ACHN (cell line): ENCODE measurements at places on chromosomes 5 and 9.
A peak's percentile ranks its signal among the peaks of the same experiment; 100 is the strongest.

GRCh38 chr5:82847562-82847961 is 229.6 kb downstream of the TMEM167A start:
- no peak for DNase-seq

DNA sequence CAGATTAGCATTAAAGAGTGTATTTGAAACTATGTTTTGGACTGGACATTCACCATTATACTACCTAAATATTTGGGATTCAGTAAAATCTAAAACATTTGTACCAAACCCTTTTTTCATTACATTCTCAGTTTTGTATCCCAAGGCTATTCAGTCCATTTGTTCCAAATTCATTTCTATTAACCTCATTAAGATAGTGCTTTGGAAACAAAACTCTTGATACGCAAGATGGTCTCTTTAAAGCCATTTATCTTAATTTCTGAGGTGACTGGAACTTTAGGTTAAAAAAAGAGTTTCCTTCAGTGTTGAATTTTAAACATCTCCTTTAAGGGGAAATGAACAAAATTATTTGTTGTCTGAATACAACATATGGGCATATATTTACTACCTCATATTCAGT is 702.5 kb upstream of the GRAMD2B start:
- no peak for DNase-seq

DNA sequence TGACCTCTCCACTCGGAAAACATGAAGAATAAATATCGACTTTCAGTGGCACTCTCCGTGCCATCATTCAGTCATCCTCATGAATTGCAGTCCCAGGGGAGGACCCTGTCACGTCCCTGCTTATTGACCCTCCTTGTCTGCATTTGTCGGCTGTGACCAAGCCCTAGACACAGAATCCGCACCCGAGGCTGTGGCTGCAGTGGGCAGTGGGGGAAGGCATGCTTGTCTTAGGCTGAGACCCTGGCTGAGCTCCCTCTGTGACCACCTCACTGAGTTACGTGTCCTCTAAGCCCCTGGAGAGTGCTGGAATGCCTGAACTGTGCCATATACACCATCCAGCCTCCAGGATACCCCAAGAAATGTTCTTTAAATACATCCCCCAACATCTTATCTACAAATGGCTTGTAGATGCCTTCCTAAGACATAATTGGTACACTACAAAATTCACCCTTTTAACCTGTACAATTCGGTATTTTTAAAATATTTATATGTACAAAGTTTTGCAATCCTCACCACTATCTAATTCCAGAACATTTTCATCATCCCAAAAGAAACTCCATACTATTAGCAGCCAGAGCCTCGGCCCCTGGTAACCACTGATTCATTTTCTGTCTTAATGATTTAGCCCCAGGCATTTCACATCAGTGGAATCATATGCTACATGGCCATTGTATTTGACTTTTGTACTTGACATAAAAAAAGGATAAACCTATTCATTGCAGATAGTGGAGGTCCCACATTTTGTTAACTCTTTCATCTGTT is 80.8 kb upstream of the ICE1 start:
- DNase-seq = no peak

GRCh38 chr5:132821350-132821749 is 8.2 kb downstream of the SOWAHA start:
- DNase-seq = no peak

DNA sequence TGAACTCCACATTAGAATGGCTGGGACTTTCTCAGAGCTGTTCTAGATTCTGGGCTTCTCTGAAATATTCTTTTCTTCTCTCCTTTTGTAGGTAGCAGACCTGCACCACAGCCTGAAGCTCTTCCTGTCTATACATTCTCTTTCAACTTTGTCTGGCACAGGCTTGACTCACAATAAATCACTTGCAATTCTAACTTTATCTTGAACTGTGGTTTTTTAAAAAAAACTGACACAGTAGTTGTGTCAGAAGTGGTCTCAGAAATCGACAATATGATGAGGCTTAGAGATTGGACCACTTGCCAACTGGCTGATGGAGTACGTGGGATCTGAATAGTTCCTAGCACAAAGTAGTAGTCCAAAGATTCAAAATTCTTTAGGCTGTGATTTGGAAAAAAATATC is 24.1 kb upstream of the CDH9 start:
- DNase-seq = no peak

DNA sequence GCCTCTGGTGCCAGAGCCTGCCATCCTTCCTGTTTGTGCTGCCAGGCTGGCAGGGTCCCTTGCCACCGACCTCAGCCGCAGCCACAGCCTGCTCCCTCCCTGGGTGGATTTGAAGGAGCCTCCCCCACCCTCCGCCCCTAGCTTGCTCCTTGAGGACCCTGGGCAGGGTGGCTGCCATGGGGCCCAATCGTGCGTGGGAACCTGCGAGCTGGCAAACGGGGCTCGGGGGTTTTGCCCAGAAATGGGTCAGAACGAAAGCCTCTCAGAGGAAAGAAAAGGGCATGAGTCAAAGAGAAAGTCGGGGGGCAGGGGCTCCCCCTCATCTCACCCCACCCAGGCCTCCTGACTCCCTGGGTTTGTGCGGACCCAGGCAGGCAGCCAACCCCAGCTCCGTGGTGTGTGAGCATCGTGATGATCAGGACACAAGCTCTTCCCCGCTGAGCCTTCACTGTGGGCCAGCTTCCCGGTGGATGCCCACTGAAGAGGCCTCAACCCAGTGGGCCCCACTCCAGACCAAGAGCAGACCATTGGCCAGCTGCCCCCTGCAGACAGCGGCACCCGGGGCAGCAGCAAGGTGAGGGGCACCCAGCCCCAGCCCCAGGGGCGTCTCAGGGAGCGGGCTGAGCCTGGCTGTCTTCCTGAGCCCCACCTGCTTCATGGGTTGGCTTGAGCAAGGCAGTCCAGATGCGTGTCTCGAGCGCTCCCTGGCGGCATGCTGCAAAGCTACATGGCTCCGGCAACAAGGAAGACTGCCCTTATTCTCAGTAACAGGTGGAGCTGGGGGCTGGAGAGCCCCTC is 3.0 kb upstream of the FUT7 start:
- peak; percentile 77 for DNase-seq

- DNase-seq = no peak
Observed at GRCh38 chr5:127871503-127872153, 168.4 kb downstream of the CCDC192 start.

- DNase-seq = peak; percentile 58
Observed at GRCh38 chr9:100011062-100011681, 87.6 kb downstream of the ERP44 start.

GRCh38 chr9:104779946-104780535 is 16.1 kb downstream of the NIPSNAP3B start:
- DNase-seq = no peak

DNA sequence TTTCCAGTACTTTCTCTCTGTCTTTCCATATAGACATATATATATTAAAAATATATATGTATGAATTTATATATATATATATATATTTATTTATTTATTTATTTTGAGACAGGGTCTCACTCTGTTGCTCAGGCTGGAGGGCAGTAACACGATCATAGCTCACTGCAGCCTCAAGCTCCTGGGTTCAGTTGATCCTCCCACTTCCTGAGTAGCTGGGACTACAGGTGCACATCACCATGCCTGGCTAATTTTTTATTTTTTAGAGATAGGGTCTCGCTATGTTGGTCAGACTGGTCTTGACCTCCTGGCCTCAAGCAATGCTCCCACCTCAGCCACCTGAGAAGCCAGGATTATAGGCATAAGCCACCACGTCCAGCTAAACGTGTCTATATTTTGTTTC is 210.1 kb downstream of the CD180 start:
- DNase-seq = no peak

DNA sequence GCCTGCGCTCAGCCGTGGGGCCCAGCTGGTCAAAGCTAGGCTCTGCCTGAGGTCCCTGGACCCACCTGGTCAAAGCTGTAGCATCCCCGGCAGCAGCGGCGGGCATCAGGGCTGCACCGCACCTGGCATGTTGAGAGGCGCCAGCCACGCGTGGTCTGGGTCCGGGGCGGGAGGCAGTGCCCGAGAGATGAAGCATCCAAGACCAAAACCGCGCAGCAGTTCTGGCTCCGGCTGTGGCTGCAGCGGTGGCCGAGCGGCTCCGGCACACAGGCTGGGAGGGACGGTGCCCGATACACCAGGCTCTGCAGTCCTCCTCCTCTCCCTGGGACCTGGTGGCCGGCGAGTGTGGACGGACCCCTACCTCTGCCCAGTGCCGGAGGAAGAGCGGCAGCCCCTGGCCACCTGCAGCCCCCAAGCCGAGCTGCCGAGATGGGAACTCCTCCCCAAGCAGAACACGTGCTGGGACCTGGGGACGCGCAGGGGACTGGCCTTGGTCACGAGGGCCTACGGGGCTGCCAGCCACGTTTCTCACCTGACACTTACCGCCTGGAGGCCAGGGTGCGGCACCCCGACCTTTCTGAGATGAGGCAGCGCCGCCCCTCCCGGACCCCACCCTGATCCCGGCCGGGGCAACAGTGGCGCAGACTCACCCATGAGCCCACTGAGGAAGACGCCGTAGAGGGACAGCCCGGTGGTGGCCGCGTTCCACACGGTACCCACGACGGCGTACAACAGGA is 33.0 kb downstream of the SLC9A3 start:
- no peak for DNase-seq

- no peak for DNase-seq
Observed at GRCh38 chr9:71624728-71625127, 143.6 kb downstream of the CEMIP2 start.

DNA sequence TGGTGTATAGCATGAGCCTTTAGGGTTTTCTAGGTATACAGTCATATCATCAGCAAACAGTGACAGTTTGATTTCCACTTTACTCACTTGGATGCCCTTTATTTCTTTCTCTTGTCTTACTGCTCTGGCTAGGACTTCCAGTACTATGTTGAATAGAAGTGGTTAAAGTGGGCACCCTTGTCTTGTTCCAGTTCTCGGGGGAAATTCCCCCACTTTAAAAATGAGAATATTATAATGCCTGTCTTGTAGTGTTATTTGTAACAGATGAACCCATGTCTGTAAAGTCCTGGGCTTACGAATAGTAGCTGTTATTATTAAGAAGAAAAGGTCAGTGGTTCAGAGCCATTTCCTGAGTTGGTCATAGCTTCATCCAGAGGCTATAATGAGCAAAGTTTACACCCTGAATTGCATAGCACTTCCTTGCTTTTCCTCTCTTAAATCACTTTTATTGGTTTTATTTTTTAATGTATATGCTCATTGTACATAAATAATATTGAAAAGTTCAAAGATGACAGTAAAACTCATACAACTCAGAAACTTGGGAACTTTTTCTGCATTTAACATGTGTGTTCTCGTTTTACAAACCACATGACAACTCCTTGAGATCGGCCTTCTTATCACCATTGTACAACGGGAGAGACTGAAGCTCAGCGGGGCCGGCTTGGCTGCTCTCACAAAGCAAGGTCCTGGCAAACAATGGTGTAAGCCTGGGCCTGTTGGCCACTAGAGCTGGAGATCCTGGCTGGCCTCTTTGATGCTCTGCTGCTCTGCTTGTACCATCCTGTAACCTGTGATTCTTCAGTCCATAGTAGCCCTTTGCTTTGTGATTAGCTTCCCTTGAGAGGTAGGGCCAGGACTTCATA is 85.2 kb downstream of the CYFIP2 start:
- no peak for DNase-seq

- DNase-seq = no peak
Observed at GRCh38 chr5:57191986-57192385, 18.1 kb downstream of the GPBP1 start.

GRCh38 chr5:132753135-132753987 is 6.1 kb downstream of the CCNI2 start:
- peak; percentile 30 for DNase-seq

DNA sequence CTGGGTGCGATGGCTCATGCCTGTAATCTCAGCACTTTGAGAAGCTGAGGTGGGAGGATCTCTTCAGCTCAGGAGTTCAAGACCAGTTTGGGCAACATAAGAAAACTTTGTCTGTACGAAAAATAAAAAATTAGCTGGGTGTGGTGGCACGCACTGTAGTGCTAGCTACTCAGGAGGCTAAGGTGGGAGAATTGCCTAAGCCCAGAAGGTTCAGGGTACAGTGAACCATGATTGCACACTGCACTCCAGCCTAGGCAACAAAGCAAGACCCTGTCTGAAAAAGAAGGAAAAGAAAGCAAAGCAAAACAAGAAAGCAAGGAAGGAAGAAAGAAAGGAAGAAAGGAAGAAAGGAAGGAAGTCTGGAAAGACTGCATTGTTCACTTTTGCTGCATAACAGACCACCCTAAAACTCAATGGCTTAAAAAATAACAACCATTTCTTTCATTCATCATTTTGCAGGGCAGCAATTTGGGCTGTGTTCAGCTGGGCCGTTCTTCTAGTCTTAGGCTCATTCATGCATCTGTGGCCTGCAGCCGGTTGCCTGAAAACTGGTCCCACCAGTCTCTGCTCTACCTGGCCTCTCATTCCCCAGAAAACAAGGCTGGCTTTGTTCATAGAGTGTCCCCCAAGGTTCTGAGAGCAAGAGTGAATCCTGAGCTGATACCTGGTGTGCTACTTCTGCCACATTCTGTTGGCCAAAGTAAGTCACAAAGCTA is 82.4 kb upstream of the MIER3 start:
- no peak for DNase-seq

DNA sequence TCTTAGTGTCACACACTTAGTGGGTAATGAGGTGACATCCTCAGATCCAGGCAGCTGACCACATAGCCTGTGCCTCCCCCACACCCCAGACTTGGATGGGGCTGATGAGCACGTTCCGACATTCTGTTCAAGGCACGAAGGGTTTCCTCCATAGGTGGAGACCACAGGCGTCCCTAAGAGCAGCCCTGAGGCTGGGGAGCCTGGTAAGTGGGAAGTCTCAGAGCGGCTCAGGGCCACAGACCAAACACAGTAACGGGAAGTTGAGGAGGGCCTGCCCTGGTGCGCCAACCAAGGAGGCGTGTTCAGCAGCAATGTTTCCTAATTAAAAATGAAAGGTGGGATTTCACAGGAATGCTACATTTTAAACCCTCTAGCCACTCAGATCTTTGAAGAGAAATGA is 102.3 kb upstream of the PHYKPL start:
- no peak for DNase-seq

- no peak for DNase-seq
Observed at GRCh38 chr5:161266954-161267353, 279.6 kb downstream of the GABRB2 start.

GRCh38 chr9:90578126-90578815 is 64.4 kb downstream of the DIRAS2 start:
- no peak for DNase-seq
